ENCODE measurements at places on chromosomes 5 and 9.

- no peak for DNase-seq
These were observed 555.3 kb upstream of the FTMT start for GRCh38 chr5:121296356-121296755.

GRCh38 chr9:71624728-71625127 is 143.6 kb downstream of the CEMIP2 start:
- DNase-seq = no peak

DNA sequence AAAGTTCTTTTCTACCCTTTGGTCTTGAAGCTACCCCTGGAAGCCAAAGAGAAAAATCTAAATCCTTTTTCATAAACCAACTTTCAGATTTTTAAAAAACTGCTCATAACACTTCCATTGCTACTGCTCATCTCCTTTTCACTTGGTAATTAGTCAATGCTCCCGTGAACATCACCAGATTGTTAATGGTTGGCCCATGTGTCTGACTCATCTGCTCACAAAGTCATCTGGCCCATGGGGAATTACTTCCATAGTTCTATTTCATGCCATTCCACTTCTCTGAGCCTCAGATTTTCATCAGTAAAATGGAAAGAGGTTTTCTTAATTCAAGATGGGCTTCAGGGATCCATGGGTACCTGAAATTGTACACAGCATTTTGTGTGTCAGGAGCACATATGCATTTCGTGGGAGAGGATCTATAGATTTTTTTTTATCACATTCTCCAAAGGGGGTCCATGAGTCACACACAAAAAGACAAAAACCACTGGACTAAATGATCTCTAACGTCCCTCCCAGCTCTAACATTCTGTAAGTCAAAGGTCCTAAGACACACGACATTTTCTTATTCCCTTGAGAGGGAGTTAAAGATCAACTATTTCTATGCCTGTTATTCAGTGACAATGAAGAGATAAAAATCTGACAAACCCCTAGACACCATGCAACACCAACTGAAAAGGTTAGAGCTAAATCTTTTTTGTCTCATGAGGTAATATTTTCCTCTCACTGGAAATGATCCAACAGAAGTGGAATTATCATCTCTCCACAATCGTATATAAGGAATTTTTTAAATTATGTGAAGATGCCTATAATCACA is 75.4 kb downstream of the TEX10 start:
- no peak for DNase-seq

DNA sequence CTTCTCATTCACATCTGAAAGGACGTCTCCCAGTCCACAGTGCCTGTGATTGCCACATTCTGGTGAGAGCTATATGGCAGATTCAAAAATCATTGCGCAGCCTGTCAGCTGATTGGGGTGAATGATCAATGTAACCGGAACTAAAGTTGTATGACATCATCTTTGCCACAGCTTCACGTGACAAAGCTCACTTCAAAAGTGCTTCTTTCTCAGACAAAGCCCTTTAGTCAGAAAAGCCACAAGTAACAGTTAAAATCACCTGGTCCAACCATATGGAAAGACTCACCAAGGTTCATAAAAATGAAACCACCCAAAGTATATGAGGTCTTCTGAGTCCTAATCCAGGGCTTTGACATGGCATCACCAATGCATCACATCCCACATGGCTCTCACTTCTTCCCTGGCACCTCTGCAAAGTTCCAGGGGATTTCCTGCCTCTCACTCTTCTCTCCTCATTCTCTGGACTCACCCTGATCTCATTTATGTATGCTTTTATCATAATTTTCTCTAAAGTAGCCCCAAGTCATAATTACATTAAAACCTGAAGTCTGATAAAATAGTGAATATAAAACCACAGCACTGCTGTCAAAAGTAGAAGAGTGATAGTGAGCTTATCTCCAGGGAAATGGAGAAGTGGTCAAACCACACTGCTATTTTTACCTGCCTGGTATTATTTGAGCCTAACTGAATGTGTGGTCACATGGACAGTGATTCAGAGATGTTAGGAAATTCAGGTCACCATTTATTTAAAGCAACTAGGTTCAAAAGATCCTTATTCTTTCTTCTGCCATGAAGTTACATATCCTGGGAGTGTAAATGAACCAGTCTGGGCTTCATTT is 193.1 kb upstream of the PTGER4 start:
- no peak for DNase-seq

GRCh38 chr5:158303275-158303674 is 444.3 kb upstream of the CLINT1 start:
- no peak for DNase-seq

GRCh38 chr5:169202969-169203368 is 98.0 kb downstream of the SLIT3 start:
- DNase-seq = no peak

DNA sequence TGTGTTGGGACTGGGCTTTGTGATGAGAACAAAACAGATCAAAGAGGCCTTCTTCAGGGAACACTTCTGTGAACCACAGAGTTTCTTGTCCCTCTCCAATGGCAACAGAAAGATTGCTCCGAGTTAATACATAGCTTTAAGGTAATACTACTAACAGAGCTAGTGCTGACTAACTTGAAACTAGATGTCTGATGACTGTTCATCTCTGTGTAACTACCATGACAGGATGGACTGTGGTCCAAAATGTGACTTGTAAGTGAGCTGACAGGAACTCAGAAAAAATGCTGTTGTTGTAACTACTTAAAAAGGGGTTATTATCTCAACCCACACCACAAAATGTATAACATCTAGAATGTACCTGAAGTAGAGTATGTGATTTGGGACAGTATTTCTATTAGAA is 630.2 kb upstream of the DMAC1 start:
- no peak for DNase-seq

DNA sequence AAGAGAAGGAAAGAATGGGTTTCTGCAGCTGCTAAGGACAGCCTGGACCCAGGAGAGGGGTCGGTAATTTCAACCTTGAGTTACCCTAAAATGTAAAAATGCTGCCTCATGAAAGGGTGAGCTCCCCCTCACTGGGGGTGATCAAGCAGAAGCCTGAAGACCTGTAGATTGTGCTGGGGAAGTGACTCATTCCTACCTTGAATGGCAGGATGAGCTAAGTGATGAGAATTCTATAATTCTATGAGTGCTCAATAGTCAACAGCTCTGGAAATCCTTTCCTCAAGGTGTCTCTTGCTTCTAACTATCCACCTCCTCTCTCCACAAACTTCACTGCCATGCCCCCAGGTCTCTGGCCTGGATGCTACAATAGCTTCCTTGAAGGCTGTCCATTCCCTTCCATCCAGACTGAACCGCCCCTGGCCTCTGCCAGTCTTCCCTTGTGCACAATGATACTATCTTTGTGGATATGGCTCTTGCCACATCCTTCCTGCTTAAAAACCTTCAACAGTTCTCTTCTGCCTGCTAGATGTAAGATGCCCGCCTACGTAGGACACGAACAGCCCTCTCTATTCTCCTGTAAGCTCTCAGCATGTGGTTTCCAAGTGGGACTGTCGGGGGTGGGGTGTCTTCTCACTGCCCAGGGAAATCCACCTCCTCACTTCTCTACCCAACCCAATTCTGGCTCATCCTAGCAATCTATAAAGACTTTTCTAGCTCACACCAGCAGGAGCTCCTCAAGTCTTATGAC is 50.6 kb downstream of the PTPN3 start:
- DNase-seq = no peak

- no peak for DNase-seq
These were observed 511.6 kb downstream of the DMAC1 start for GRCh38 chr9:7287986-7288385.

- no peak for DNase-seq
These were observed 8.3 kb downstream of the CAMK4 start for GRCh38 chr5:111232311-111233051.

- DNase-seq = no peak
These were observed 196.5 kb upstream of the TBCA start for GRCh38 chr5:77972469-77973252.

- DNase-seq = peak; percentile 70
These were observed at the start of gene FSTL4 for GRCh38 chr5:133612249-133612860. Gene FSTL4, minus strand, starts transcription at chr5:133612541.

- DNase-seq = no peak
These were observed 1.6 kb upstream of the FCN1 start for GRCh38 chr9:134919303-134919702.

- DNase-seq = no peak
These were observed 65.8 kb downstream of the ANKRD33B start for GRCh38 chr5:10629682-10630081.

- no peak for DNase-seq
These were observed 49.7 kb upstream of the MAST4 start for GRCh38 chr5:66546541-66546940.

DNA sequence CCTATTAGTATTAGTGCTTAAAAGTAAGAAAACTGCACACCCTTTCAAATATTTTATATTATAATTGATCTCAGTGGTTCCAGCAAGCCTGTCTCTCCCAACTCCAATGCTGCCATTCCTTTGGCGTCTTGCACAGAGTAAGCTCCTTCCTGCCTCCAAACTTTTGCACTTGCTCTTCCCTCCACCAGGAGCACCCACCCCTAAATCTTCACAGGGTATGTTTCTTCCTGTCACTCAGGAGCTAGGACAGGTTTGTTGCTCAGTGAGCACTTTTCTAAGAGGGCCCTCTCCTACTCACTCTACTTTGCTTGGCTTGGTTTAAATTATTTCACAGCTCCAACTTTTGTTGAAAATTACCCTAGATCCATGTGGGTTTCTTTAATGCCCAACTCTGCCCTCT is 189.1 kb upstream of the ADRA1B start:
- DNase-seq = no peak

GRCh38 chr5:133370036-133370831 is 242.1 kb downstream of the FSTL4 start:
- no peak for DNase-seq

- no peak for DNase-seq
These were observed 152.1 kb downstream of the UNC13B start for GRCh38 chr9:35313916-35314315.

Measured in NCI-H510A (cell line).